Cardiac muscle cell (in vitro differentiated cells and primary cell): ENCODE measurements at places on chromosomes 3 and 15. TPM values are rescaled to one million over a fixed set of nuclear protein-coding genes. Genes with fewer than 3 reads are reported as not detected.

DNA sequence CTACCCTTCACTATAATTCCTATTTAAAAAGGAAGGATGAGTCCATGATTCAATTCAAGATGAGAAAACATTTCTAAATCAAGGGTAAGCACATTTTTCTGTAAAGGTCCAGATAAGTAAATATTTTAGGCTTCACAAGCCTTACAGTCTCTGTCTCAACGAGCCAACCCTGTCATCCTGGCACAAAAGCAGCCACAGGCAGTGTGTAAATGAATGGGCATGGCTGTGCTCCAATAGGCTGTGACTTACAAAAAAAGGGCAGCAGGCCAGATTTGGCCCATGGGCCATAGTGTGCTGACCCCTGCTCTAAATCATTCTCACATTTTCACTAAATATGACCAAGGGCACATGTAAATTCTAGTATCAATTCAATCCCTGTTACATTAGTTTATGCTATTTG is 200.4 kb downstream of the WNT5A start:
- no peaks in the 10 kb centered on the region for H3K4me1 ChIP-seq
- no peaks in the 10 kb centered on the region for H3K27me3 ChIP-seq
- H3K4me3 ChIP-seq, result no peak overlapping the region
- H3K36me3 ChIP-seq, result no peaks in the 10 kb centered on the region

Gene HCLS1
- 0.25 and 0.57 TPM in 2 replicates for total RNA-seq

Gene SPINT1
- 4.0 and 9.5 TPM in 2 replicates for total RNA-seq

GRCh38 chr3:169448501-169448900 is 215.0 kb downstream of the MECOM start:
- peak; percentile 28 for DNase-seq
- H3K27me3 ChIP-seq, result no peaks in the 10 kb centered on the region
- no peak overlapping the region for H3K4me3 ChIP-seq
- peaks cover 8% of the 10 kb centered on the region for H3K4me1 ChIP-seq
- no peak overlapping the region for H3K27ac ChIP-seq
- H3K36me3 ChIP-seq, result no peaks in the 10 kb centered on the region

Gene C3orf18
- total RNA-seq, result 34.1 and 39.4 TPM in 2 replicates

Gene WDR72
- total RNA-seq, result 4.2 and 4.5 TPM in 2 replicates

- H3K27ac ChIP-seq, result peak overlapping the region; percentile 70
- no peaks in the 10 kb centered on the region for H3K27me3 ChIP-seq
- H3K36me3 ChIP-seq, result peaks cover 4% of the 10 kb centered on the region
These were observed 75.8 kb downstream of the RPL39L start for GRCh38 chr3:187063286-187064121.
